ENCODE measurements at places on chromosomes 1 and 21.

DNA sequence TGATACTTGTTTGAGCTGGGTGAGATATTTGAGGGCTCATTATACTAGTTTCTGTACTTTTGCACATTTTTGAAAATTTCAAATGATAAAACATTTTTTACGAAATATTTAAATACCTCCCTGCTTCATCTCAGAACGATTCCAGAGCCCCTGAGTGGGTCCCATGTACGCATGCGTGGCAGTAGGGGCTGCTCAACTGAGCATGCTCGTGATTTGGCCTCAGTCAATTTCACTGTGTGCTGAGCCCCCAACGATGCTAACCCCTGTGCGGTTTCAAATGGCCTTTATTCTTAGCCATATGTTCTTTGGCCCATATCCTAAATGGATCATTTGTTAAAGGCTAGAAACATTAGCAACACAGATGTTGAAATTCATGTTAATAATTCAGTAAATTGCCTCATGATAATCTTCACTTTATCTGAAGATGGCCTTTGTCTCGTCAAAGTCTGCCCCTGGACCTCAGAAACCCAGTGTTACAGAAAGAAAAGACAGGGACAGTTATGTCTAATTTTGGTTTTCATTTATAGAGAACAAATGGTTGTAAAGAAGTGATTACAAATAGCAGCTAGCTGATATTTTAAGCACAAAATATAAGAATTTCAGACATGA, 108.2 kb downstream of the MRPS6 start:
- DNase-seq: no peak

GRCh38 chr1:218332416-218332815, 12.7 kb upstream of the TGFB2 start:
- DNase-seq: no peak

DNA sequence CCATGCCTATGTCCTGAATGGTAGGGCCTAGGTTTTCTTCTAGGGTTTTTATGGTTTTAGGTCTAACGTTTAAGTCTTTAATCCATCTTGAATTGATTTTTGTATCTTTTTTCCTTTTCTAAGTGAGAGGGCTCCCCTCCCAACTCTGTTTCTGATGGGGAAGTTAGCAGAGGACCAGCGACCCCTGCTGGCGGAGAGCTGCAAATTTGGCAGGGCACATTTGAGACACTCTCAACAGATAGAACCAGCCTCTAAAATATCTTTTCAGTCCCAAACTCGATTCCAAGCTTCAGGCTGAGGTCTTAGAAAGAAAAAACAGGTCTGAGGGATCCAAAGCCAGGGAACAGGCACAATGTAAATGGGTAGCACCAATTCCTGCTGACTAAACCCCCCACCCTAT, 32.5 kb downstream of the LRRC3 start:
- DNase-seq: peak; percentile 78

DNA sequence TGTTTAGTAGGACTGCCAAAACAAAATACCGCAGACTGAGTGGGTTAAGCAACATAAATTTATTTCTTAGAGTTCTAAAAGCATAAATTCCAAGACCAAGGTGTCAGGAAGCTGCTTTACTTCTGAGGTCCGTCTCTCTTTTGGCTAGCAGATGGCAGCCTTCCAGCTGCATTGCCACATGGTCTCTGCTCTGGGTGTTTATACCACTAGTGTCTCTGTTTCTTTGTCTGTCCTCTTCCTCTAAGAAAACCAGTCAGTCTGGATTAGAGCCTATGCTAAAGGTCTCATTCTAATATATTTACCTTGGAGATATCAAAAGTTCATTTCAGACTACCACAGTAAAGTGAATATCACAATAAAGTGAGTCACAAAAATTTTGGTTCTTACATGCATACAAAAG, 519.8 kb downstream of the COL11A1 start:
- DNase-seq: no peak

DNA sequence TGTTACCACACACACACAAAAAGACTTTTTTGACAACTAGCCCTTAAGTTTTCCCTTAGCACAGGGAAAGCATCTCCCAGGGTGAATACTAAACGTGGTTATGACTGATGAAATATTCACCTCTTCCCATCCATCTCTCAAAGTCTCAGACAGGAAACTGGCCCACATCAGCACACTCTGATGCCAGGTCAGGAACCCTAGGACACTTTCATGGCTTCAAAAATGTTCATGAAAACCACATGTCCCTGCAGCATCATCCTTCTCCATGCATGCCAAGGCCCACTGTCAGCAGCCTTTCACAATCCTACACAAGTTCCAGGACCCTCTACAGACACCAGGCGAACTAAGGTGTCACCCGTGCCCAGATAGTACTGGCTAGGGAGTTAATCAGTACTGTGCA, 68.7 kb downstream of the DNTTIP2 start:
- no peak for DNase-seq

DNA sequence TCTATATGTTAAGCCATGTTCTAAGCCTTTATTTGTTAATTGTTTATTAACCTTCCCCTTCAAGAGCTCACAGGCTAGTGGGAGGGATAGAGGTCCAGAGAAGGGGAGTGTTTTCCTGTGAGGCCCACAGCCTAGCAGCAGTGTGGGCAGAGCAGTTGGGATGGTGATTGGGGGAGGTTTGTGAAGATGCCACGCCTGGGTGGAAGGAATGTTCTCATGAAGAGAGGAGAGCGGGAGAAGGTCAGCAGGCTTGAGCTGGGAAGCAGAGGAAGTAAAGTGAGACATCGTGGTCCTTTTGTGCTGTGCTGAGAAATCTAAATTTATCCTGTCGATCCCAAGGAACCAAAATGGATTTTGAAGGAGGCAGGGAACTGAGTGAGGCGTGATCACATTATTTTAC, 42.6 kb downstream of the TRAPPC10 start:
- DNase-seq: no peak

DNA sequence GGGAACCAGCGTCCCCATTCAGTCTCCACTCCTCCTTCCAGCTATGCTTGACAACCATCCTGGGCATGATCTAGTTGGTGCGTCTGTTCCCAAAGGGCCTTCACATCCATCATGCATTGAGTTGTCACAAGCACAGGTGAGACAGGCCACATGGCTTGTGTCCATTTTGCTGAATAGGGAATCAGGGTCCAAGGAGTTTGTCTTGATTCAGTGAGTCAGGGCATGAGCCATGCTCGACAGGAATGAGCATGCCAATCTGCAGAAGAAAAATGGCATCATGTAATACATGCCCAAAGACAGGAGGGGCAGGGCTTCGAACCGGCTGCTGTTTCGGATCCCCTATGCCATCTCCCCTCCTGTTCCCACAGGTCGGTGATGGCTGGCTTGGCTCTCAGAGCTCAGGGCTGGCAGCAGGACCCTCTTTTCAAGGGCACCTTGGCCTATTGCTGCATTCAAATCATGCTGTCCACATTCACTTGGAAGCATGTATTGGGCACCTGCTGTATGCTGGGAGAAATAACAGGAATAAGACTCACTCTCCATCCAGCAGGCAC, 44.5 kb downstream of the PKP1 start:
- no peak for DNase-seq

All from activated CD4-positive, alpha-beta T cell treated with anti-CD3 and anti-CD28 coated beads for 48 hours (primary cell).